ENCODE measurements at places on chromosomes 5 and 9.

DNA sequence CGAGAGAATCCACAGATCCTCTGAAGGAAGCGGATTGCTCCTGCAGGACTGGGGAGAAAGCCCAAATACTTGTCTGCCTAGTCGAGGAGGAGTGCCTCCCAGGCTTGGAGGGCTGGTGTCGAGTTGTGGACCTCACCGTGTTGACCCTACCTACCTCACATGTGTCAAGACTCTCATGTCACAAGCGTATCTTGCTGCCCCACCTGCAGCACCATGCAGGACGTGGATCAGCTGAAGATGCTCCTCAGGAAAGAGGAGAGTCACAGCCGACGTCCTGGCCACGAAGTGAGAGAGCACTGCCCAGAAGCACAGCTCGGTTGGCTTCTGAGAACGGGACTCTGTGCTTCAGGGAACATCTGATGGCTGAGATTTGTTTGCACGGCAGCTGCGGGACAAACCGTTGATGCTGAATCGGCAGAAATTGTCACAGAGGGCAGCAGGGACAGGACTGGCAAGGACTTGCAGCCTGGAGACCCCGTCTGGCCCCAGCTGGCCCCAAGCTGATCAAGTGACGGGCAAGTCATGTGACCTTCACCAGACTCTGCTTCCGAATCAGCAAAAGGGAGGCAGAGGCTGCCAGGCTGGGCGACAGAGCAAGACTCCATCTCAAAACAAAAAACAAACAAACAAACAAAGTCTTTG is 119.1 kb upstream of the ITGA1 start:
- DNase-seq, result no peak

DNA sequence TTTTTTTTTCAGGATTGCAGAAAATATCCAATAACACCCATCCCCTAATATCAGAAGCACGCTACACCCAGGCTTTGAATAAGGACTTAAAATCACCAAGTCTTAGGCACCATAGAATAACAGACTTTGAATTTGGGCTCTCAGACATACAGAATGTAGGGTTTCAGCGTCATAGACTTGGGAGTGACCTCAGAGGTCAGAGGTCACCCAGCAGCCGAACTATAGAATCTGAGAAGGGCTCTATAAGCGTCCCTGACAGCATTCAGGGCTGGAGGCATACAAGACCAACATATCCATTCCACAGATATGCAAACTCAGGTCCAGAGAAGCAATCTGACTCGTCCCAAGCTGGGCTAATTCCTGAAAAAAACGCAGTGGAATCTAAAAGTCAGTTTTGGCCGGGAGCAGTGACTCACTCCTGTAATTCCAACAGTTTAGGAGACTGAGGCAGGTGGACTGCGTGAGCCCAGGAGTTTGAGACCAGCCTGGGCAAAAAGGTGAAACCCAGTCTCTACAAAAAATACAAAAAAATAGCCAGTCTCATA is 34.7 kb downstream of the SLC6A7 start:
- no peak for DNase-seq

DNA sequence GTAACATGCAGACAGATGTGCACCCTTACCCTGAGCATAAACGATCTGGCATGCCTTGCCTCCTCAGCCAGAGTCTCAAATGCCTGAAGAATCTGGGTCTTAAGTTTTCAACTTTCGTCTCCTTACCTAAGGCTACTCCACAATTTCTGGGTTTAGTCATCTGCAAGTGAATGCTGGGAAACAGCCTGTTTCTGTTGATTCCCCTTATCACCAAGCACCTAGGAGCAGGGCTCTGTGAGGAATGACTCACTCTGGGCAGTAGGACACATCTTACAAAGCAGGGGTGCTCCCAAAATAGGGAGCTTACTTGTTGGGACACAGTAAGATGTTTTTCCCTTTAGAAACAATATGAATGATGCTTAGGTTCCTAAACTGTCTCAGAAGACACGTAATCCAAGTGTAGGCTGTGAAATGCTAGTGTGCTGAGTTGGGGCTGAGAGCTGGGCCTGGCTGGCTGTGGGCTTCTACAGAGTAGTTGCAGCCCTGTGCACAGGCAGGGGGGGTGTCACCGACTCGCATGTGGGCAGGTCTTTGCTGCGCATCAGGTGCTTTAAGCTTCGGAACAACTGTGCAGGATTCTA is 58.0 kb downstream of the DAP start:
- DNase-seq, result no peak

- no peak for DNase-seq
These were observed 33.0 kb downstream of the ITK start for GRCh38 chr5:157213527-157214243.

GRCh38 chr9:109035684-109036423 is 22.6 kb upstream of the CTNNAL1 start:
- no peak for DNase-seq

- DNase-seq, result no peak
These were observed 18.2 kb downstream of the NR2F1 start for GRCh38 chr5:93601071-93601801.

GRCh38 chr5:149280124-149280523 is 8.5 kb downstream of the AFAP1L1 start:
- no peak for DNase-seq

DNA sequence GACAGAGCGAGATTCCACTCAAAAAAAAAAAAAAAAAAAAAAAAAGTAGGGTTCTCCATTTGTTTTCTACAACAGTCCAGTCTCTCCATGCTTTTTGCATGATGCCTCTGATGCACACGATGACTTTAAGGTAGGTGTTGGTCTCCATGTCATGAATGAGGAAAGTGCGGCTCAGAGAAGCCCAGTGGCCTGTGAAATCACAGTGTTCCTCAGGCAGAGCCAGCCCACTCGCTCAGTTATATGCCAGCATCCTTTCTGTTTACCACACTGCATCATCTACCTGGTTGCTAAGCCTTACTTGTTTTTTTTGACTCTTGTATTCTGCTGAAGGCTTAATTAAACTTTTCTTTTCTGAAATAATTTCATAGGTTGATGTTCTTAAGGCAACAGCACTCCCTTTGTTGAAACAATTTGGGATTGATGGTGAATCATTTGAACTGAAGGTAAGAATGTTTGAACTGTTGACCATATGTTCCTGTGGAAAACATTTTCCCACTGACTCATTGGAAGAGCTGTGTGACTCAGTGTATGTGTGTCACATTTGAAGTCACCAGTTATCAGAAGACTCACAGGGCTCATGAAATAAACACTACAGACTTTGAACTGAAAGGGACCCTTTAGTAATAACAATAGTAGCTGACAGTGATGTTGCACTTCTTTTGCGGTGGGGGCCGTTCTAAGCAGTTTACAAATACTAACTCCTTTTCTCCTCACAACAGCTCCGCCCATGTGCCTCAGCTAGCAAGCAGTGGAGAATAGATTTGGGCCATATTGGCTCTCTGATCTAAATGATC is 40.2 kb downstream of the RCL1 start:
- no peak for DNase-seq

DNA sequence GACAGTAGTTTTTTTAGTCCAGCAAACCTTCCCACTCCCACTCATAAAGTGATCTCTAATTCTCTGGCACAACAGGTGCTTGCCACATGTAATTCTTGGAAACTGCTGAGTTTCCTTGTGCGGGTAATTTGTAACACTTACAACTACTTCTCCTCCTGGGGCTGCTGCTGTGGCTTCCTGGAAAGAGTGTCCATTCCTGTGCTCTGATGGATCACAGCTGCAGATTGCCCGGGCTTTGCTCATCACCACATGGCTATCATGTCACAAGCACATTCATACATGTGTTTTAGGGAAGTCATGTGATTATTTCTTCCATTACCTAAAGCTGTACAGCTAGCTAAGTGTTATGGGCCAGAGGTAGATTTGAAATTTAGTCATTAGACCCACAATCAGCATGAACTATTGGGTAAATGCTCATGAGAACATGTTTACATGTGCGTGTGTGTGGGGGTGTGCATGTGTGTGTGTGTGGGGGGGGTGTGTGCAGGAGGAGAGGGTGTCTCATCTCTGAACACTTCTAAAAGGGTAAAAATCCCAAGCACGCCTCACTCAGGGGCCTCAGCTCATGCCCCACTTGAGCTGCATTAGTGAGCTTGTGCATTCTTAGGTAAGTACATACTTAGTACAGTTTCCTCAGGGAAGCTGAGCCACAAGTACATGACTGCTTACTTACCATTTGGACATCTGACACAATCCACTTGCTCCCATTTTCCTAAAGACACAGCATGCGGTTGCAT is 118.1 kb upstream of the CCDC112 start:
- no peak for DNase-seq

- DNase-seq, result no peak
These were observed 144.2 kb downstream of the GADD45G start for GRCh38 chr9:89748831-89749499.

- DNase-seq, result no peak
These were observed 29.5 kb upstream of the OSMR start for GRCh38 chr5:38816083-38817030.

DNA sequence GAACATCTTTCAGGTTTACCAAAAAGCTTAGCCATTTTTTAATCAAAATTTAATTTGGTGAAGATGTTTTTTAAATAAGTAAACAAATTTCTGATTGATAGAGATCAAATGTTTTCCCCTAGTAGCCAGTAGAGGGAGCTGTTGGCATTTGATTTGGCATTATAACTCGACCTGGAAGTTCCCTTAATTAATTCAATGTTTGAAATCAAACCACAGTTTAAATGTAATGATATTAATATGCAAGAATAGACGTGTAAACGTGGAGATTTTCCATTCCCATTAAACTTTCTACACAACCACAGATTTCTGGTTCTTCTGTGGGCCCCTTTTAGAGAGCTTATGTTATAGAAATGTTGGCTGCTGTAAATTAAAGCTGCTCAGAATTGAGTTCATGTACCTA is 148.1 kb upstream of the MPDZ start:
- DNase-seq, result no peak

- no peak for DNase-seq
These were observed 20.1 kb upstream of the TCERG1 start for GRCh38 chr5:146426853-146427618.

DNA sequence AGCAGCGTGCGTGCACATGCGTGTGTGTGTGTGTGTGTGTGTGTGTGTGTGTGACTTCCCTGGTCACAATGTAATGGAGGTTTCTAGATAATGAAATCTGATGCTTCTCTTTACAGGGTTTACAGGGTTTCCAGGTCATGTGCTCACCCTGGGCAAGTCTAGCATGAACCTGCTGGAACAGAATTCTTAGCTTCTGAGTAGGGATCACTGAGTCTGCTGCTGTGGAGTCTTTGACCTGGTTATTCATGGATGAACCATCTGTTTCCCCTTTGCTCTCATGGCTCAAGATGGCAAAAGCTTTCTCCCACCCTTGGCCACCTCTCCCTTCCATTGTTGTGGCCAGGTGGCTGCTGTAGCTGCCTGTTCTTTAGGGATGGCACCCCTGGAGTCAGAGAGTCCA is 111.6 kb upstream of the SHB start:
- DNase-seq, result no peak

DNA sequence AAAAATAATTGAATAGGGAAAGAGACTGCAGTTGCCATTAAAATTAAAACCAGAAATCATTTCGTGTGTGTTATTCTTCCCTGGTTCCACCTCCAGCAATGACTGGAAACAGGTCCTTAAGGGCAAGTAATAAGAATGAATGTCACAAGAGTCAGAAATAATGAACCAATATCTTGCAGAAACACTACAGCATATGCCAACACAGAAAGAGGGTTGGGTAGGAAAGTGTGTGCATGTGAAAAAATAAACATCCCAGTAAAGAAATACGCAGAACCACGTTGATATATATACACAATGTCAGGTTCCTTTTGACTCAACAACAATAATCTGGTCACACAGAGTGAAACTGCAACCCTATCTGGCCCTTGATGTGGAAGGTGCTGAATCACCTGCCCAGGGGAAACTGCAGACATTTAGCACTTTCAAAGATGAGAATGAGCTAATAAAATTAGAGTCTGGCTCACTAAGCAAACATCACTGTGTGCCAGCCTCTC is 15.0 kb downstream of the HMHB1 start:
- DNase-seq, result no peak

DNA sequence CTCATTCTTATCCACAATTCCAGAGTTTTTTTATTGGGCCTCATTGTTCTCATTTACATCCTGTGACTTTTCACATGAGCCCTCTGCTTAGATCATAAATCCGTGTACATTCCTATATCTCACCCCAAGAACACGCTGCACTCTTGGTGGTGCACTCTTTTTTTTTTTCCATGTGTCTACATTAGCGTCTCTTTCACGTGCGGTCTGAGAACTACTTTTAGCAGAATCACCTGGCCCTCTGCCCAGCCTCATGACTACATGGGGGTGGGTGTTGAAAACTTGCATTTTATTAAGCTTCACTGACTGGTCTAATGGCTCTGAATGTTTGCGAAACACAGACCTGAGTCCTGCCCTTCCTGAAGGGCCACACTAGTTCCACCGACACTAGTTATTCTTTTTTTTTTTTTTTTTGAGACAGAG is 18.6 kb downstream of the C9orf57 start:
- DNase-seq, result no peak

GRCh38 chr5:61231813-61232212 is 69.5 kb upstream of the SMIM15 start:
- DNase-seq, result no peak

DNA sequence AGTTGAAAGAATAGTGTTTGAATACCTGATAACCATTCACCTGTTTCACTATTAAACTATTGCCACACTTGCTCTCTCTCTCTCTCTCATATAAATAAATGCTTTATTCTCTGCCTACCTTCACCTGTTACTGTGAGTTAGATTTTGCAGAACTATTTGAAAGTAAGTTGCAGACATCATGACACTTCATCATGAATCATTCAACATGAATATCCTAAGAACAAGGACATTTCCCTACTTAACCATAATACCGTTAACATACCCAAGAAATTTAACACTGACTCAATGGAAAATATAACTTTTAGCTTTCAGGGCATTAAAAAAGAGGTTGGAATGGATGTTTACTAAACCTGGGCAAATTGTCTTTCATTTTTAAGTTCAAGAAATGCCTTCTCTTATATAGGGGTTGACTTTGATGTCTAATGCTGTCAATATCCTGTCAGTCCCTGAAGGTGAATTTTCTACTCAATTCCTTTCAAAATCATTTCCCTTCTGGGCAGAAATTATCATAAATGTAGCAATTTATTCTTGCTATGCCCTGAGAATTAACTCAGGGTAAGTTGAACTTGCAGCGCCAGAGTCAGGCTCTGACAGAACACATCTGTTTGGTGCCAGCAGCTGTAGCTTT is 582.6 kb upstream of the TLE4 start:
- DNase-seq, result no peak

- no peak for DNase-seq
These were observed 43.1 kb upstream of the TTC39B start for GRCh38 chr9:15349892-15350761.

GRCh38 chr5:53089481-53089991 is 20.0 kb downstream of the MOCS2 start:
- no peak for DNase-seq

GRCh38 chr5:77239126-77239741 is 28.8 kb downstream of the PDE8B start:
- no peak for DNase-seq

- no peak for DNase-seq
These were observed 64.4 kb upstream of the ANGPTL2 start for GRCh38 chr9:127186806-127187205.

GRCh38 chr9:136957461-136957860 is 5.4 kb downstream of the LCN12 start:
- DNase-seq, result no peak

GRCh38 chr5:159886296-159886695 is 30.0 kb upstream of the ADRA1B start:
- DNase-seq, result no peak

GRCh38 chr5:10987925-10988504 is 227.0 kb upstream of the DAP start:
- peak; percentile 15 for DNase-seq

Data from effector memory CD8-positive, alpha-beta T cell (primary cell).